ENCODE measurements at places on chromosomes 11 and 22.

DNA sequence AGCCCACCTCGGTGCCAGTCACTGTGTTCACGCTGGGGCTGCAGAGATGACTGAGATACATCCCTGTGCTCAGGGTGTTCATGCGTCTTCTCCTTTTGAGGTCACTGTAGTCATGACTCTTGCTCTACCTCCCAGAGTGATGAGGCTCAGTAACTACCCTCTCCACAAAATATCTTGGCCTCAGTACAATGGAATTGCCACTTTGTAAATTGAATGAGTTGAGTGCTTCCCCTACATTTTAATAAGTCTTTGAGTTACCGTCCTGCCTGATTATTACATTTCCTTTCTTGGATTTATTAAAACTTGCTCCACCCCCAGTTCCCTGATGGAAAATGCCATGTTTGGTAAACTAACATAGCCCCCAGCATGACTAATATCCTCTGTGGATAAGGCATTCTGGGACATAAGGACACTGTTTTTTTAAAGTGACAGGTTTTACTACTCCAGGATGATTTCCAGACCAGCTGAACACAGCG lies 15.9 kb downstream of the PRSS23 start:
- DNase-seq = no peak

DNA sequence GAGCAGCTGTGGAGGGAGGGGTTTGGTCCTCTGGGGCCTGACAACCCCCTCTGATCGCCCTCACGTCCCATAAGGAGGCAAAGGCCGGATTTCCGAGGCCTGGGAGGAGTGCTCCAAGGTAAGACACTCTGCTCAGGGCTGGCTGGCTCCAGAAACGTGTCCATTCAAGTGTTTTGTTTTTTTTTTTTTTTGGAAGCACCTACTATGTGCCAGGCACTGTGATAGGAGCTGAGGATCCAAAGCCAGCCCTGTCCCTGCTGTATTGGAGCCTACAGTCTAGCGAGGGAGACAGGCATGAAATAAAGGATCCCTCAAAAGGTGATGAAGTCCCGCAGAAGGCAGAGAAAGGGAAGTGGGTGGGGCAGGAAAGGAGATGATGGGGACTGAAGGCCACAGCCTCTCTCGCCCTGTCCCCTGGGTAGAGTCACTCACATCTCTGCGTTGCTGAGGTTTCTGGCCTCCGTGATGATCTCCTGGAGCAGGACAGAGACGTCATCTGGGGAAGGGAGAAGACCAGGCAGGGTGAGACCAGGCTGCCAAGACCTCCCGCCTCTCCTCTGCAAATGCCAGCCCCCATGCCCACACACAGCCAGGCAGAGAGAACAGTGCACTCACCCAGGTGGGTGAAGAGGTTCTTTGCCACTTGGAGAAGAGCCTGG lies 89.2 kb downstream of the PDE2A start:
- no peak for DNase-seq

- DNase-seq = no peak
Observed at GRCh38 chr11:123392844-123393243, 37.2 kb upstream of the GRAMD1B start.

DNA sequence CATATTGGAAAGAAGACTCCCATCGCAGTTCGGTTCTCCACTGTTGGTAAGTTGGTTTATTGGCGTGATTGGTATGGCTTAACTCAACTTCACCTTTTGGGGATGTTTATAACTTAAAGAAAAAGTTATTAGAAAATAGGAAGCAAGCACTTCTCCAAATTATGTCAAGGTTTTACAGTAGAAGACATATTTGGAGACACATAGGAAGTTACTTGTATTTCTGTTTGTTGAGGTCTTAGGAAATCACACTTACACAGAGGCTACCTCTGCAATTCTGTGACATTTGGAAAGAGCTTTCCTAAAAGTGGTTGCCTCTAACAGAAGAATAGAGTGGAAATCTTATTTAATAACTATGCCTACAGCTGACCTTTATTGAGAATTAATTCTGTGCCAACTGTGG lies 12.3 kb downstream of the CAT start:
- DNase-seq = no peak
